ENCODE measurements at places on chromosomes 7 and 10.

GRCh38 chr7:104552102-104552501, 223.7 kb downstream of the LHFPL3 start:
- DNase-seq = no peak

DNA sequence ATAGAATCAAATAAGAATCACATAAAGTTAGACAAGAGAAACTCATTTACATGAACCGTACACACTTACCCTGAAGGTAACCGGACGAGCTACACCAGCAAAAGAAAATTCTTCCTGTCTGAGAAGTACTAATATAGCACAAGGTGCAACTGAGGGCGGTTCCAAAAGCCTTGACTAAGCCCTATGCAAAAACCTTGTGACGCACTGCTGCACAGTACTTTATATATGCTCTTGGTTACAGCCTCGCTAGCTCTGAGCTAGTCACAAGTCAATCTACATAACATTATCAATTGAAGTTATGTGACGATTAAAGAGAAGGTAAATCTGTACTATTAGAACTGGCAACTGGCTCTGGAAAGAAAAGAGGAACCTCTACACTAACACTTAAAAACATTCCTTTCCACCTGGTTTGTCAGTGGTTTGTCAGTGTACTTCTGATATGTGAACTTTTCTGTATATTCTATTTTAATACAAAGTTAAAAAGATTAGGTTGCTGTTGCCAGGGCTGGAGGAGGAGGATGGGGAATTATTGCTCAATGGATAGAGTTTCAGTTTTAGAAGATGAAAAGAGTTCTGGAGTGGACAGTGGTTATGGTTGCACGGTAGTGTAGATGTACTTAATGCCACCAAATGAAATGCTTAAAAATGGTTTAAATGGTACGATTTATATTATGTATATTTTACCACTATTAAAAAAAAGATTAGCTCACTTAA, 21.6 kb downstream of the NT5C3A start:
- peak; percentile 8 for DNase-seq

GRCh38 chr7:26180792-26181198, 19.8 kb downstream of the HNRNPA2B1 start:
- DNase-seq = no peak

DNA sequence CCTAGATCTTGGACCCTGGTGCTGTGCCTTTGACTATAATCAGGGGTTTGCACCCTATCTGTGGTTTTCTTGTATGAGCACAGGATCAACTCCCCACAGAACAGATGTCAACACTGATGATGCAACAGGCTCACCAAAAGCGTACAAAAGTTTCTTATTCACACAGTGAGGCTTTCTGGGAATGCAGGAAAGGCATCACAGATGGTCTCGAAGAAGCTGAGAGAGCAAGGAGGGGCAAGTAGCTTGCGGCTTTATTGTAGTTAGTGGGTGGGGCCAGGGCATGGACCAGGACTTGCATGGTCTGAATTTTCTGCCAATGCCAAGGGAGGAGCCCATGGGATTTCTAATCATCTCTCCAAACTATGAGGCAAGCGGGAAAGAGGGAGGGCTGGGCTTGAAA, 46.2 kb downstream of the SEC61G start:
- DNase-seq = no peak

DNA sequence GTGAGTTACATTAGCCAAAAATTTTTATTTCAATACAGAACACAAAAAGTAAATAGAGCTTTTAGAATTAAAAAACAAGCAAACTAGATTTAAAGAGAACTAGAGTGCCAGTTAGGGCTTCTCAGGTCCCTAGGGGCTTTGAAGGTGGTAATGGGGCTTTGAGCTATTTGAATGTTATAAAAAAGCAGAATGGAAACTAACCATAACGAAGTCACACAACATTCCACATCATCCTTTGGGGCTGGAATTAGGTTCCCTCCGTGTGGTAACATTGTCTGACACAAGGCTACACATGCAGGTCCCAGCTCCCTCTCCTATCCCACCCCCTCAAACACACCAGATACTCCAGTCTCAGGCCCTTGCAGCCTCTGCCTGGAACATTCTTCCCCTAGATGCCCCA, 15.3 kb downstream of the JAZF1 start:
- no peak for DNase-seq
